ENCODE measurements at places on chromosomes 13 and 19.

GRCh38 chr13:101763191-101763590 lies 310.7 kb downstream of the ITGBL1 start:
- DNase-seq: no peak

DNA sequence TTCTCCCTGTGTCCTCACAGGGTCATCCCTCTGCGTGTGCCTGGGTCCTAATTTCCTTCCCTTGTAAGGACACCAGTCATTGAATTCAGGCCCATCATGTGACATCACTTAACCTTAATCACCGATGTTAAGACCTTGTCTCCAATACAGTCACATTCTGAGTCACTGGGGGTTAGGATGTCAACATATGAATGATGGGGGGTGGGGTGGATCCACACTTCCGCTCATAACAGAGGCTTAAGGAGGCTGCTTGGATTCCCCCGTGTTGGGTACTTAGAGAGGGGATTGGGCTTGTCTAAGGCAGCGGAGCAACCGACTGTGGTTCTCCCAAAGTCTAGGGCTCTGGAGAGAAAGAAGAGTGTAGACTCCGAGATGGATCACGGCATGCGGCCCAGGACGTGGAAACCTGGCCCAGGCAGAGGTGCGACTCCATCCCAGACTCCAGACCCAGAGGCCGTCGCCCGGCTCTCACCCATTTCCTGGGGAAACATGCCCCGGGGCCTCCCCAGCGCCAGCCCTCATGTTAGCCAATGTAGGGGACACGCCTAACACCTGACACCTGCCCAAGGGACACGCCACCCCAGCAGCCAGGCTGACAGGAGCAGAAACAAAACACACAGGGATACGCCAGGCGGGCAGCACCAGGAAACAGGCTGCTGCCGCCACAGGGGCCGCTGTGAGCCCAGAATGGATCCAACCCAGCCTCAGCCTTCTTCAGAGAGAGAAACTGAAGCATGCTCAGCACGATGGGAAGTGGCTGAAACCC lies 17.1 kb upstream of the IGLON5 start:
- DNase-seq: no peak

- DNase-seq: no peak
These were observed 14.7 kb upstream of the ADPRHL1 start for GRCh38 chr13:113468029-113468428.

GRCh38 chr13:75935805-75936204 lies 299.7 kb downstream of the LMO7 start:
- no peak for DNase-seq

- DNase-seq: no peak
These were observed 192.6 kb downstream of the MAB21L1 start for GRCh38 chr13:35283856-35284255.

- DNase-seq: no peak
These were observed 2.8 kb downstream of the FUT1 start for GRCh38 chr19:48749571-48750198.

DNA sequence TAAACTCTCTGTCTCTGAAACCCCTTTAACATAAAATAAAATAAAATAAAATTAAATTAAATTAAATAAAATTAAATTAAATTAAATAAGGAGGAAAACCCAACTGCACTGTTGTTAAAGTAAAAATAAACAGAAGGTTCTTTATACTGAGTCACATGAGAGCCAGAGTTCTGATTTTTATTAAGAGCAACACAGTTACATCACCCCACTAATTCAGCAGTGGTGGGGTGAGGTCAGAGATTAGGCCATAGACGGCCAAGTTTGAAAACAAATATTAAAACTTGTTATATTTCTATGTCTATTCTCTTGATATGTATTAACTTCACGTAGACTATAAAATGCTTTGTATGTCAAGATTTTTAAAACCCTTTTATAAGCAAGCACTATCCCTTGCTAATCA lies 59.5 kb downstream of the MYCBP2 start:
- no peak for DNase-seq

Data from effector memory CD8-positive, alpha-beta T cell (primary cell).